ENCODE measurements at places on chromosomes 2 and 18.

GRCh38 chr2:148730085-148730484 is 85.5 kb downstream of the EPC2 start:
- no peak for DNase-seq

DNA sequence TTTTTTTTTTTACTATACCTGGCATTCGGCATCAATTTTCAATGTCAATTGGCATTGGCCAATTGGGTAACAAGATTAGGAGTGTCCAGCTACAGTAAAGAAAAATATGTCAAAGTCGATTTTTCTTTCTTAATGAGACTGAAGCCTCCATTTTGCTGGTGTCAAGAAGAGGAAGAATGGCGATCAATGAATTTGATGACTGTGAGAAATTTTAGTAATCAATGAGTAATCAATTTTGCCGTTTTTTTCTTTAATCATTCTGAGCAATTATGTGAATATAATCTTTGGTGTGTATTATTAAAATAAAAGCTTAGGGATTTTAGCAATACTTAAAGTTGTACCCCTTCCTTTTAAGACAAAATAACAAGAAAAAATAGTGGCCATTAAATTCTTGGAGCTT is 69.7 kb downstream of the TMEM200C start:
- no peak for DNase-seq

GRCh38 chr2:95271381-95271971 is 2.8 kb upstream of the PROM2 start:
- no peak for DNase-seq

- DNase-seq: no peak
Observed at GRCh38 chr2:101121174-101121573, 30.0 kb downstream of the TBC1D8 start.

- no peak for DNase-seq
Observed at GRCh38 chr2:127610561-127610960, 35.4 kb upstream of the GPR17 start.

- no peak for DNase-seq
Observed at GRCh38 chr2:45494275-45494977, 116.6 kb downstream of the SRBD1 start.

- no peak for DNase-seq
Observed at GRCh38 chr2:24881623-24882022, 38.4 kb downstream of the ADCY3 start.

Measured in stimulated activated CD8-positive, alpha-beta memory T cell treated with anti-CD3 and anti-CD28 coated beads, Interleukin-4, amount 100 ng/mL, for 1 hour (primary cell).